SJSA1 (cell line): ENCODE measurements at places on chromosomes 4 and X.

GRCh38 chr4:92501456-92501855, 197.7 kb downstream of the GRID2 start:
- DNase-seq: no peak

- no peak for DNase-seq
Observed at GRCh38 chr4:172068506-172068905, 255.3 kb downstream of the GALNTL6 start.

- no peak for DNase-seq
Observed at GRCh38 chr4:2939383-2940243, 23.6 kb downstream of the NOP14 start.

- DNase-seq: no peak
Observed at GRCh38 chr4:15983610-15984009, 20.6 kb upstream of the FGFBP2 start.

- no peak for DNase-seq
Observed at GRCh38 chrX:21708116-21708515, 49.8 kb downstream of the SMPX start.

- no peak for DNase-seq
Observed at GRCh38 chr4:86856896-86857295, 7.7 kb upstream of the SLC10A6 start.
